ENCODE measurements at places on chromosomes 2 and 18.

GRCh38 chr2:13638181-13638580, 921.4 kb downstream of the TRIB2 start:
- DNase-seq = no peak

- no peak for DNase-seq
Observed at GRCh38 chr18:8607776-8608742, 1.2 kb upstream of the RAB12 start.

- DNase-seq = no peak
Observed at GRCh38 chr2:84115173-84115857, 343.8 kb downstream of the SUCLG1 start.

DNA sequence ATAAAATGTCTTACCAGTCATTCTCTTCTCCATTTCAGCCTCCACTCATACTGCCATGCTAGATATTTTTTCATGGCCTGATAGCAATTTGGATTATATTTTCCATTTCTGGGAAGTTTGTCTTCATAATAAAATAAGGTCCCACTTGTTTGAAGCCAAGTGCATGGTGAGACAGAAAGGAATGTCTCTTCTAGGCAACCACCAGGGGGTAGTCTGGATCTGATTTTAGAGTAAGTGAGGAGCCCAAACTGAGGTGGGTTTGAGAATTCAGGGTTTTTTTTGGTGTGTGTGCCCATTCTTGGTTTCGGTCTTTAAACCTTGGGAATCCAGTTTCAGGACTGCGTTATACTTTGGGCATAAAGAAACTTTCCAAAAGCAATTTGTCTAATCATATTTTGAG, 315.5 kb downstream of the RPRM start:
- DNase-seq = no peak

DNA sequence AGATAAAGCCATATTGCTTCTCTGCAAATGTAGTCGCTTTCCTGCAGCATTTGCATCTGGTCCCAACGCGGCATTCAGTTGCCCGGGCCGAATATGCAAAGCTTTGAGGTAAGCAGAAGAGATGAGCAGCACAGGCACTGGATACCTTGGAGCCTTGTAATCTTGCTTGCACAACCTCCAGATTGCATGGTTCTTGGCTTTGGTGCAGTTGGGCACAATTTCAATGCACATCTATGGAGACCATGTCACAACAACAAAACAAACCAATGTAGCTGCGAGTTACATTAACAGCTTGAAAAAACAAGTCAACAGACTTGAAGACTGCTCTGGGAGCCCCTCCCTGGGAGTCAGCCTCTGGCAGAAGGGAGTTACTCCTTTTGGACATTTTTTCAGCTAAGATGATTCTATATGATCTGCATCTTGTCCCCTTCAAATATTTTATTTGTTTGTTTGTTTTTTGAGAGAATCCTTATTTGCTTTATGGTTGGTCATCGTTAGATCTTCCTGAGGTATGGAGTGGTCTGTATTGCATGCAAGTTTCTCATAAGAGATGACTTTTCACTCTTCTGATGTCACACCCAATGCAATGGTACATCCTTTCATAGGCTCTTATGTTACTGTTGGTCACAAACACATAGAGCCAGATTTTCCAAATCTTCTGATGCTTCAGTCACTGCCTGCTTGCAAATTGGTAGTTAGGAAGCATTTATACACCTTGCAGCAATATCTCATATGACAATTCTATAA, 113.5 kb downstream of the EFEMP1 start:
- no peak for DNase-seq

DNA sequence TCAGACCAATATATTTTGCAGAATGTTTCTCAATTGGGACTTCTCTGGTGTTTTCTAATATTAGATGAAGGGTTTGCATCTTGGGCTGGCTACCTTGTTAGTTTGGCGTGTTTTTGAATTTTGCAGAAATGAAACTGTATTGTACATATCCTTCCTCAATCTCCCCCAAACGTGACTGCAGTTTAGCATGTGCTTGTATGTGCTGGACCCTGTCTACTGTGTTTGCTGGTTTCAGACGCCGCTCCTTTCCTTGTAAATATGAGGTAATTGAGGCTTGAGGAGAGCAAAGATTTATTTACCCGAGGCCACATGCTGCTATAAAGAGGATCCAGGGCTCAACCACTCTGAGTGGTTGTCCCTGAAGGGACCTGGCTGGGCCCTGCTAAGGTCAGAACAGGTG, 57.2 kb downstream of the NGEF start:
- no peak for DNase-seq

DNA sequence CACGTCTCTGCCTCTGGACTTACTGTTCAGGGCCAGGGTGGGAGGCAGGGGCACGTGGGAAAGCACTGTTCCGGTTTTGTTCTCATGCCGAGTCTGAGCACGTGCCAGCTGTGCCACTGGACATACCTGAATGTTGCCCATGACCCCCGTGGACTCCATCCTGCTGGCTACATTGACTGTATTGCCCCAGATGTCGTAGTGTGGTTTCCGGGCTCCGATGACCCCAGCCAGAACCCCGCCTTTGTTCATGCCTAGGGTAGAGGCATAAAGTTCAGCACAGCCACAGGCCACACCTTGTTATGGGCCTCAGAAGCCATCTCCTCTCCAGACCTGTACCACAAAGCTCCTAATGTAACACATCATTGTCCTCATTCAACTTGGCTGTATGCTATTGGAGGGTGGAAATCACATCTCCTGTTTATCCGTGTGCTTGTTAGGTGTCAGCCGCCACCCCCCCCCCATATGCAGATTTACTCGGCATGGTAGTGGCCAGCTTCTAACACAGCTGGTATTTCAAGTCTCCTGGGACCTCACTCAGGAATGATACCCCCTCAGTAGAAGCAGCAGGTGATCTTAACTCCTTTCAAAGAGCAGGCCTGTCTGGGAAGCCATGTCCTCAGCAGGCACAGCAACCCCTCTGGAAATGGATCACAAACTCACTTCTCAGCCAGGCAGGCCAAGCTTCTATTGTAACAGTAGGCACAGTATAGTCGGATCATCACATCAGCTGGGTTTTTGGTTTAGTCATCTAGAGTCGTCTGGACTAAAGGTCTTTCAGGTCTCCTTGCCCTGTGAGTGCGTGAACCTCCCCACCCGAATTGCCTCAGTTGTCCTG, 27.6 kb downstream of the CENPO start:
- no peak for DNase-seq

DNA sequence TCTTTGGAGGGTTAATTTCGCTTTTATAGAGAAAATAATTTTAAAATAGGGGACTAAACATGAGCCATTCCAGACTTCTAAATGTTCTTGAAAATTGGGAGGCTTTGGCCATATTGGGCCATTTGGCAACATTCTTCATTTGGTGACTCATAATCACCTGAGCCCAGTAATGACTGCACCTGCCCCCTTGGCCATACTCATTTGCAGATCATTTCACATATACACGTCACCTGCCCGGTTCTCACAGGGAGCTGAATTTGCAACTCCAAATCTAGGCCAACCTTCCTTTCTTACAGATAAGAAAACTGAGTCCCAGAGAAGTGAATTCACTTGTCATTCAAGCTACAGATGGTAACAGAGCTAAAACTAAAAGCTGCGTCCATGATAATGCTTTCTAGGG, 289.7 kb downstream of the EPHA4 start:
- DNase-seq = no peak

DNA sequence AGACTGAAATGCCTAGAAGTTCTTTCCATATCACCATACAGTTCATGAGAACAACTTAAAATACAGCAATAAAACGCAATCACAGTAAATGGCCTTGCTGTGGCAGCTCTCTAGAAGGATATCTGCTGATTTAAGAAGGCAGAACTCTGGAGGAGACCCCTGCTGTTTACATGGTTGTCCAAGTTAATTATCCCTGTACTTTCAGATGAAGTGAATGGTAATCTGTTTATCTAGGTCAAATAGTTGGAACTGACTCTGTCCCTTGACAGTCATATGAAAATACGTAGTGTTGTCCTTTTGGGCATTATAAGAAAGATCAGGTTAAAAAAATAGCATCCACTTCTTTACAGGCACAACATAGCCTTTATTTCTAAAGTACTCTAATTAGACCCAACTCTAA, 115.6 kb downstream of the COLEC12 start:
- no peak for DNase-seq

- DNase-seq = no peak
Observed at GRCh38 chr18:13235421-13235831, 16.9 kb downstream of the LDLRAD4 start.

- no peak for DNase-seq
Observed at GRCh38 chr2:201697899-201698298, 545 bp downstream of the MPP4 start.

GRCh38 chr2:54984476-54984875, 65.8 kb downstream of the RTN4 start:
- DNase-seq = no peak

All from A549 (cell line).